BJ (cell line): ENCODE measurements at places on chromosomes 4 and X. TPM values are rescaled to one million over a fixed set of nuclear protein-coding genes. Genes with fewer than 3 reads are reported as not detected.

The ZNF157 gene
- 0.02 TPM in 1 of 2 replicates, not detected in the other for polyA plus RNA-seq

DNA sequence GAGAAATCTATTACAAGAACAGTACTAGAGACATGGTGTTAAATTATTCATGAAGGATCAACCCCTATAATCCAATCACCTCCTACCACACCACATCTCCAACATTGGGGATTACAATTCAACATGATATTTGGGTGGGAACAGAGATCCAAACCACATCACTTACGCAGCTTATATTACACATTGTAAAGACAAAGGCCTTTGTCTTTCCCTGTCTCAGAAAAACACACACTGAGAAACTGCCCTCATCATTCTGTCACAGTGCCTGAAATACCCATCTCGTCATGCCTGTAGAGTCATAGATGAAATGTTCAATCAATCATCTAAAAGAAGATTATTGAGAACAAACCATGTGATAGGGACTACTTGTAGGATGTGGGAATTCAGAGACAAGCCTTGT, 558.8 kb upstream of the GRIA3 start:
- no peak for DNase-seq

DNA sequence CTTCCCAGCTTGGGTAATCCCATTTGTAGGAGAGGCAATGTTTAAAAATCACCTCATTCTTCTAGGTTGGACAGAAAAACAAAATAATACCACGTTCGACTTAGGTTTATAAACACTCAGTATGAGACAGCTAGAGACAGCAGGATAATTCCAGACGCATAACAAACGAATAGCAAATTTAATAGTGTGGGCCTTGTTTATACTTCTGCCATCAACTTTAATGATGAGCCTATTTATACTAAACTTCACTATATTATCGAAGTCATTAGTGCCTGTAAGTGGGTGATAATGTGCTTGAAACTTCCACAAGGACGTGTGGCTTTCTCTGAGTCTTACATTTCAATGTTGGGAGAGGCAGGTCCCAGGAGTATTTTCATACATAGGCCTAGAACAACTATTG, 255.7 kb upstream of the PPARGC1A start:
- no peak for DNase-seq

DNA sequence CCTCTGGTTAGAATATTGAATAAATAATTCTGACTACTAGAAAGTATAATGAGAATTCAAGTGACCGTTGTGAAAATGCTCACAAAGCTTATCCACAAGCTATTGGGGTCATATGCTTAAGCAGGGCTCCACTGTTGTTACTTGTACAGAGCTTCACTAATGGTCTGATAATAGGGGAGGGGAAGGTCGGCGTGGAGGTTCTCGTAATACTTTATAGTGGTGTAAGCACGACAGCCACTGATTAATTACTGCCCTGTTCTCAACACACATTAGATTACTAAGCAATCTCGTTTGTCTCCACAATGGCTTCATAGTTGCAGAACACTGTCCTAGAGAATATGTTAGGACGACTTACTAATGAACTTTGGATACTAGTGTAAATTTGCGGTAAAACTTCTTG, 11.6 kb downstream of the UNC5C start:
- DNase-seq, result no peak

DNA sequence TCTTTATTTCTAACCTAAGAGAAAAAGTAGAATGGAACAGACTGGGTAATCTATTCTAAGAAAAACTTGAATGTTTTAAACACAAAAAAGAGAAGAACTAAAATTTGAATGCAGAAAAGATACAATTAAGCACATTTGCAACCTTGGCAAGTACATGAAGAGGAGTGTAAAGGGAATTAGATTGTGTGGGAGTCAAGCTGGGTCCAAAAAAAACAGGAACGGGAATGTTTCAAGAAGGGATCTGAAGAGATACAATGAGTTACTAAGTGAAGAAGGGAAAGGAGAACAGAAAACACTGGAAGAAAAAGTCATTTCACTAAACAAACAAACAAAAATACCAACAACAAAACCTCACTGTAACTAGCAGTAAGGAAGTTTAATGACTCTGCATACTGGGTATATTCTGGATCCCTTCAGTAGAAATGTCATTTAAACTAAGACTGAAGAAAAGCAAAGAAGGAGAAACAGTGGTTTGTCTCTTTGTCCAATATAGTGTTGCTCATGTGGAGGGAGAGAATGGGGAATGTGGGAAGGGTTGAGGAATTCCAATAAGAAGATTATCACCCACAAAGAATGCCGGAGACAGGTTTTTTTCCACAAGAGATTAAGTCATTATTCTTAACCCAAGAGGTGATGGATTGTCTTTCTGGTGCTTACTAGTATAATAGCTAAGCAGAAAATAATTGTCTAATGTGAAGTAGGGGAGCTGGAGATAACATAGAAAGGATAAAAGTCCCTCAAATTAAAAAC, 50.4 kb upstream of the PTPN13 start:
- DNase-seq, result no peak

DNA sequence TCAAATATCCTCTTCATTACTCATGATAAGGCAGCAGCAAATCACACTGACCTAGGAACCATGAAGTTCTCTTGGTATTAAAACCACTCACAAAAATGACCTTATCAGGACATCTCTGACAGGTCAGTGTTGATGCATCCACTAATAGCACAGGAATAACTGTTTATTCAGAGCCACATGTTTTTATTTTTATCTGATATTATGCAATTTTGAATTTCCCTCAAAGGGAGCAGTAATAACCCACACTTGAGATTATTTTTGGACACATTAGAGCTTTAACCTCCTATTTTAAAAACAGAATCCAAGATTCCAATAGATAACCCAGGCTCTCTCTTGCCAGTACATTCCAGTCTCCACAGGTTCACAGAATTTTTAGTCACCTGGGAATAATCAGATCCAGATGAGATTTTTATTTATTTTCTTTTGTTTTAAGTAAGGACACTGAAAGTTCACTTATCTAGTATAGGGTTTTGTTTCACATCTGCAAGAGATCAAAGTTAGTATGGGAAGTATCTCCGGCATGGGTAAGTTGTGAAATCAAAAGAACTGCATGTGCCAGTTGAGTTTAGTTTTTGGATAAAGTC, 36.3 kb upstream of the MYOZ2 start:
- DNase-seq, result peak; percentile 90

DNA sequence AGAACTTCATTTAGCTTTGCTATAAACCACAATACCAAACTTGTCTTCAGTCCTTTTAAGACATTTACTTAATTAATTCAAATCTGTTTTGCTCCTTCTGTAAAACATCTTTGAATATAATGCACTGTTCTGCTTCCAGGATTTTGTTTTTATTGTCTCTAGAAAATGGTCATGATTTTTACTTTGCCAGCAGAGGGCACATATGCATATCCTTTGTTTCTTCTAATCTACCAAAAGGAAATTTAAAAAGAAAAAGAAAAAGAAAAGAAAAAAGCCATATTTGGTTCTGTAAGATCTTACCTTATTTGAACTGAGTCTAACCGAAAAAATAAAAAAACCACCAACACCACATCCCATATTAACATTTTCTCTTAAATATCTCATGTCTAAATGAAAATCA, 101.9 kb upstream of the CCSER1 start:
- no peak for DNase-seq

DNA sequence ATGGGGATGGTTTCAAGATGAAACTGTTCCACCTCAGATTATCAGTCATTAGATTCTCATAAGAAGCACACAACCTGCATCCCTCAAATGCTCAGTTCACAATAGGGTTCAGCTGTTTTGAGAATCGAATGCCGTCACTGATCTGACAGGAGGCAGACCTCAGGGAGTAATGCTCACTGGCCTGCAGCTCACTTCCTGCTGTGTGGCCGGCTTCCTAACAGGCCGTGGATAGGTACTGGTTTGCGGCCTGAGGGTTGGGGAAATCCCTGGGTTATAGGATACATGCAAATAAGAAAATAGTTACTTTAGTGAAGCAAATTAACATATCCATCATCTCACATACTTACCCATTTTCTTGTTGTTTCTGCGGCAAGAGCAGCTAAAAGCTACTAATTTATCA, 160.4 kb downstream of the MAD2L1 start:
- no peak for DNase-seq
